Activated CD8-positive, alpha-beta memory T cell treated with anti-CD3 and anti-CD28 coated beads for 1 hour (primary cell): ENCODE measurements at places on chromosomes 7 and 10.

DNA sequence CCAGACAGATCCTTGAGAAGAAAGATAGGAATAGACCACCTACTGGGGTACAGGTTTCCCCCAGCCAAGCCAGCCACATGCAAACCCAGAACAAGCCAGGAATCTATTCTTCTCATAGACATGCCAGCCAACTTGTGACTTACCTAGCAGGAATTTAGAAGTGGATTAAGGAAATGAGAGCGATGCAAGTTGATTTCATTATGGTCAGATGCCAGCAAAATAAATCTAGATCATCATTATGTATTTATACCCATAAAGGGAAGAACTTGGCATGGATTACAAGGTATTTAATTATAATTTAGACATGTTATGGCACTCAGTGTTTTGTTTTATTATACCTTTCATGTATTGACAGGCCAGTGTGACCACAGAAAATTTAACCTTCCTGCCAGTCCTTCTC, 32.8 kb downstream of the SLC35G1 start:
- DNase-seq = no peak

DNA sequence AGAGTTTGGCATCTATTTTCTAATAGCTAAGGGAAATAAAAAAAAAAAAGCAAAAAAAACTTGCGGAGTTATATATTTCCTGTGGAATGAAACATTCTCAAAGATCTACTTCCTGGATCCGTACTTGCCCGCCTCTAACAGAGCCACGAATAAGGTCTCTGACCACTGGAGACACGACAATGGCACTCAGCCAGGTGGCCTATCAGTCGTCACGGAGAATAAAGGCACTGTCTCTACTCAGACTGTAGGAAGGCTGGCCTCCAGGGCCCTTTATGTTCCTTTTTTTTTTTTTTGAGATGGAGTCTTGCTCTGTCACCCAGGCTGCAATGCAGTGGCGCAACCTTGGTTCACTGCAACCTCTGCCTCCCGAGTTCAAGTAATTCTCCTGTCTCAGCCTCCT, 58.7 kb downstream of the RGS10 start:
- no peak for DNase-seq

- DNase-seq = no peak
Observed at GRCh38 chr7:150580638-150581394, 13.6 kb downstream of the GIMAP4 start.

- no peak for DNase-seq
Observed at GRCh38 chr10:124727361-124727960, 16.7 kb downstream of the FAM53B start.
